Mammary epithelial cell (primary cell): ENCODE measurements at places on chromosomes 7 and 10. TPM values are rescaled to one million over a fixed set of nuclear protein-coding genes. Genes with fewer than 3 reads are reported as not detected.

DNA sequence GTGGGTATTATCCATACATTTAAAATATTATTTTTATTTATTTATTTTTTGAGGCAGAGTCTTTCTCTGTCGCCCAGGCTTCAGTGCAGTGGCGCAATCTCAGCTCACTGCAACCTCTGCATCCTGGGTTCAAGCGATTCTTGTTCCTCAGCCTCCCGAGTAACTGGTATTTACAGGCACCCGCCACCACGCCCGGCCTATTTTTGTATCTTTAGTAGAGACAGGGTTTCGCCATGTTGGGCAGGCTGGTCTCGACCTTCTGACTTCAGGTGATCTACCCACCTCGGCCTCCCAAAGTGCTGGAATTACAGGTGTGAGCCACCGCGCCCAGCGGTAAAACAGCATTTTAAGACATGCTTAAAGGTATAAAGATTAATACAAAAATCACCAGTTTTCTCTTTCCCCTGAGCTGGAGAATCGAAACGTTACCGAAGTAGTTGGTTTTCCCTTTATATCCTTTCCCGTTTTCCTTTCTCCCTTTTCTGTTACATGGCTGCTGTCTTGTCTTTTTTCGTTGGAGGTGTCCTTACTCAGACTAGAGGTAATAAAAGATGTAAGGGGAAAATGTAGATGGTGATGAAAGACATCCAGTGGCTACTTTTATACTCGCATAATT, 1.7 kb downstream of the ARL5B start:
- DNase-seq, result no peak

GRCh38 chr10:2012209-2012608, 274.9 kb upstream of the ADARB2 start:
- no peak for DNase-seq

DNA sequence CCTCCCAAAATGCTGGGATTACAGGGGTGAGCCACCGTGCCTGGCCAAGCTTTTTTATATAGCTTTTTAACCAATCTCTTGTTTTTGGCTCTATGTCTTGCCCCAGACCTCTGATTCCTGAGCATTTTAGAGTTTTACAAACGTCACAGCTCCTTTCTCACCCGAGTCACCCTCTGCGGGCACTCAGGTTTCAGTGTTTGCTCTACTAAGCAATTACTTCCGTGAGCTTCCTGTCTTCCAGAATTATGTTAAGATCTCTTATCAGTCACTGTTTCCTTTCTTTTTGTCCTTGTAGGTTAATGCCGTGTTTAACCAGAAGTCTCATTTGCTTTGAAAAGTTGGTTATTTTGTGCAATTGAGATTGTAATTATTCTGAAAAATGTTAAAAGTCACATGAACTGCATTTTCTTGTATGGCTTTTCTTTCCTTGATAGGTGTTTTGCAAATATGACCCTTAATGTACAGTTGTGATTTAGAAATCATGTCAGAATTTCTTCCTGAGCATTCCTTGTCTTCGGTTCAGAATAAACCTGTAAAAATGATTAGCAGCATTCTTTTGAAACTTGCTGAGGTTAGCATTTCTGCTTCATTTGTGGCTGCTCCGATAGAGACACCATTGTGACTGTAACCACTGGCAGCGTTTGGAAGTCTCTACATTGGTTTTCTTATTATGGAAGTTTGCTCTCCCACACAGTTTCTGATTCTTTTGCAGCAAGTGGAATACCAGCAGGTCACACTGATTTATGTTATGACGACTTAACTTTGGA, 4.5 kb upstream of the HKDC1 start:
- no peak for DNase-seq

The OGA gene
- total RNA-seq, result 97.5 and 106 TPM in 2 replicates

DNA sequence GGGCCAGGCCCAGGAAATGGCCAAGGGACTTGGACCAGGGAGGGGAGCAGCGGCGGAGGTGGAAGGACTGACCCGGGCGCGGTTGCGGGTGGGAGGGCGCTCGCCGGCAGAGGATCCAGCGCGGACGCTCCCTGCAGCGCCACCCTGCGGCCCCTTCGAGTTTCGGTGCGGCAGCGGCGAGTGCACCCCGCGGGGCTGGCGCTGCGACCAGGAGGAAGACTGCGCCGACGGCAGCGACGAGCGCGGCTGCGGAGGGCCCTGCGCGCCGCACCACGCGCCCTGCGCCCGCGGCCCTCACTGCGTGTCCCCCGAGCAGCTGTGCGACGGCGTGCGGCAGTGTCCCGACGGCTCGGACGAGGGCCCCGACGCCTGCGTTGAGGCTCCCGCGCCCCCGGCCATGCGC, 16.8 kb upstream of the ZNF467 start:
- DNase-seq, result no peak

GRCh38 chr10:106595281-106595680, 569.2 kb downstream of the SORCS1 start:
- DNase-seq, result no peak

The URGCP gene
- total RNA-seq, result 28.0 TPM

GRCh38 chr7:162632-163297, 29.6 kb upstream of the FAM20C start:
- DNase-seq, result no peak

DNA sequence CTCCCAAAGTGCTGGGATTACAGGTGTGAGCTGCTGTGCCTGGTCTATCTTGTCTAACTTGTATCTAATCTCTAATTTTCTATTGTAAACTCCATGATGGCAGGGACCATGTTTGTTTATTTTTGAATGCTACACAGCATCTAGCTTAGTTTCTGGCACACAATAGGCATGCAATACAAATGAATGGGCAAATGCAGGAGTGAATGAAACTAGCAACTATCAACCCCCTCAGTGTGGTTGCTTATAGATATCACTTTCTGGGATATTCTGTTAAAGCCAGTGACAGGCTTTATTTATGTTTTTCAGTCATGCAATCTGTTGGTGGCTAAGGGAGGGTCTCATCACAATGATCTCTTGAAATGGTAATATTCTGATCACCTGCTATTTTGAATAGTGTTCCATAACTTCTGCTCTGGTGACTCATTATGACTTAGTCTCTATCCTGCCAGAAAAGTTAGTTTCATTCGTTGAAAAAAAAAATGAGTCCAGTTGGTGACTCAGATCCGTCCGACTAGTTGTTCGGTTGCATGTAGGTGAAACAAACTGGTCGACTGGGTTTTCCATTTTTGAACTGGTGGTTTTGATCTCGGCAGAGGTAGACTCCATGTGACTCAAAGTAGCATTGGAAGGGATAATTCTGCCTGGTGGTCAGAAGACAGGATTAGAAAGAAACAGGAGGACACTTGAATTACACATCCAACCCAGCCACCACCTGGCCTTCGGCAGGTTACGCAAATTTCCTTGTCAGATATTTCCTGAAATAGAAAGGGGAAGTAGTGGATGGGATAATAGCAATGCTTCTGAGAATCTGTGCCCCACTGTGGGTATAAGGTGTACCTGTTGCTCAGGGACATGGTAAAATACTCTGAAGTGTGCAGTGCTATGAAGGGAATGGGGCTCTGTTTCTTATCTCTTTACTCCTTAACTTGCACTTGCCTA, 76.8 kb downstream of the GATA3 start:
- peak; percentile 99 for DNase-seq

The CELF2 gene
- total RNA-seq, result 2.5 TPM

DNA sequence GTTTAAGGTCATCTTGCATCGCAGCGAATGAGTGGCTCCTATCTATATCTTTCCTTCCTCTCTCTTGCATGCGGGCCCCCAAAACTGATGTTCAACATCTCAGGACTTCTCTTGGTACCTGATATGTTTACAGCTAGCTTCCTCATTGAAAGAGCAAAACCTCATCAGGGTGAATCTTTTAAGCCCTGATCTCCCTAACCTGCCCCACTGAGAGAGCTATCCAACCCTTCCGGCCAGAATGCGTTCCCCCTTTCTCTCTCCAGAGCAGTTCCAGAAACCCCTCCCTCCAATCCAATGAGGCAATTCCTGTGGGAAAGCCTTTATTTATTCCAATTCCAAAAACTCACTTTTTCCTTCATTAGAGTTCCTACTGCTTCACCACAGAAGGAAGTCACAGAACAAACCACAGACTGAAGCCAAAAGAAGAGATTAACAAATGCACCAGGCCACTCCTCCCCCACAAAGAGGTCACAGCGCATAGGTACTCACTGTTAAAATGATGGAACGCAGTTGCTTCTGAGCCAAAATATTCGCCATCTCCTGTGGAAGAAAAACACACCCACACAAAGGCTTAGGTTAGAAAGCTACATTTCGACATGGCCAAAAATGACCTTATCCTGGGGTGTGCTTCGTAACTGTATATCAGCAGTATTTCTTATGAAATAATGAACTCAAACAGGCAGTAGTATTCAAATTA, 232.4 kb downstream of the ELMO1 start:
- DNase-seq, result no peak

DNA sequence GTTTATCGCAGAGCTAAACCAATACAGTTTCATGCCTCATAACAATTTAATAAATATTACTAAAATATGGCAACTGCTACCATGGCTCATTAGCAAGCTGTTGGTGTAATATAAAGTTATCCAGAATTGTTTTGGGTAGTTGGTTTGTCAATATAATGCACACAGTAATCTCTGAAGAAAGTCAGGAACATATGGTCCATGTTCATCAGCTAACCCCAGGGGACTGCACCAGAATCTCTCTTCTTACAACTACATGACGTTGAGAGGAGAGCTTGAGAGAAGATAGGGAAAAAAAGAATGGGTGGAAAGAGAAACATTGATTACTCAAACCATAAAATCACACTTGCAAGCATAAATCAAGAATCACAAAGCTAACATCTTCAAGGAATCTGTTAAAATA, 333.7 kb downstream of the NRG3 start:
- DNase-seq, result no peak

DNA sequence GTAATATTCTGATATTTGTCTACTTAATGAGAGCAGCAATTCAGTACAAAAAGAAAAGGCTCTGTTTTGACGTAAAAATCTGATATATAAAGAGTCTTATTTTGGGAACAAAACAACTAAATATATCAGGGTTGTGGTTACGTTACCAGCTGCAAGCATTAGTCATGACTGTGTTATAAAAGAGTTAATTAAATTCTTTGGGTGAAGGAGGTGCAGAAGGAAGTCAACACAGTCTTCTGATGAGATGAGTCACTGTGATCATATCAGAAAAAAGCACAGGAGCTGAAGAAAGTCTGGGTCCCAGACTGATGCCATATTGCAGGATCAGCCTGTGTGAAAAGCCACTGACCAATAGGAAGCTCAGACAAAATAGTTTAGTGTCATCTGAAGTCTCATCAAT, 234.3 kb upstream of the TEX47 start:
- DNase-seq, result peak; percentile 32

- no peak for DNase-seq
Observed at GRCh38 chr10:43667761-43668386, 19.2 kb upstream of the ZNF32 start.

The LIPM gene
- total RNA-seq, result not detected in 2 replicates

DNA sequence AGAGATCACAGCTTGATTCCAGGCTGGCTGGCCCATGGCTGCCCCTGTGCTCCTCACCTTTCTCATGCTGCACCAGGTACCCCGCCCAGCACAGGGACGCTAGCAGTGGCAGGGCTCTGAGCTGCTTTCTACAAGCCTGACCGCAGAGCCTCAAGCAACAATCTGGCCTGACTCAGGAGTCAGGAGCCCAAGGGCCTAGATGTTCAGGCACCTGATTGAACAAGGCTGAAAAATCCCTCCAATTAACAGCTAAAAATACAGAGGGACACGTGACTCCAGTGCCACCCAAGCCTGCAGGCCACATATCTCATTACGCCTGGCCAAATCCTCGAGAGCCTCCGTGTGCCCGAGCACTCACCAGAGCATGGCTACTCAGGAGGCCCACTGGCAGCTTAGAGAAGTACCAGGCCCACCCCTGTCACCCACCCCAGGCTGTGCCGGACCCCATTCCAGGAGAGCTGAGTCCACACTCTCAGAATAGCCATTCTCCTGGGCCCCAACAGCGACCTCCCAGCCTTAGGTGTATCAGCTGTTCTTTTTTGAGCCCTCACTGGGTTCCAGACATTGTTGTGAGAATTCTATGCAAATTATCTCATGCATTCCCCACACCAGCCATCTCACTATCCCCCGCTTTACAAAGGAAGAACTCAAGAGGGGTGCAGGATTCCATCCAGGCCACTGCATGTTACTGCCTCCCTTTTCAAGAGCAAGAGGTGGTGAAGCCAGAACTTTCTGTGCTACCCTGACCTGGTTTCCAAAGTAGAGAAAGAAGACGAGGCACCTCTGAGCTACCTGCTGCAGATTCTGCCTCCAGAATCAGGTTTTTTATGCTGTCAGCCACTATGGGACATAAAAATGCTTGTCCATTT, 98.3 kb downstream of the COL13A1 start:
- no peak for DNase-seq

The KEL gene
- total RNA-seq, result not detected in 2 replicates

DNA sequence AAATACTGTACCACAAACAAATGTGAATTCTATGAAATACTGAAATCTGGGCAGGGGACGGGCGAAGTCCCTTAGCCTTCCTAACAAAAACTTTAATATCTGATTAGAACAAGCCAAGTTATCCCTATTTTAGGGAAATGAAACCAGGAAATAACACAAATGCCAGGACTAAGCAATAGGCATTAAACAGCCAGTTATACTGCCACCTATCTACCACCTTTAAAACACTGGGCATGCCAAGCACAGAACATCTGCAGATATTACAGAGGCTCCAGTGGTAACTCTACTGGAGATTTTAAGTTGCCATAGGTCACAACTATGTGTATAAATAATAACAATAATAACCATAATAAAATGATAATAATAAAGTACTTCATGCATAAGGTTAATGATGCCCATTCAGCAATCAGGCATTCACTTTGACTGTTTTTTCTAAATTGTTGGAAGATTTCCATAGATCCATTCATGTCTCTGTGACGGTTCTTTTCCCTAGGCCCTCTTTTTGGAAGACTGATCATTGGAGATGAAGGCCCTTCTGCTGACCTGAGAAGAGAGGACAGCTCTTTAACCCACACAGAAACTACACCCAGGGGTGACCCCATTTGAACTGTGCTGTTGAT, 195.7 kb downstream of the CACNA2D1 start:
- peak; percentile 6 for DNase-seq

DNA sequence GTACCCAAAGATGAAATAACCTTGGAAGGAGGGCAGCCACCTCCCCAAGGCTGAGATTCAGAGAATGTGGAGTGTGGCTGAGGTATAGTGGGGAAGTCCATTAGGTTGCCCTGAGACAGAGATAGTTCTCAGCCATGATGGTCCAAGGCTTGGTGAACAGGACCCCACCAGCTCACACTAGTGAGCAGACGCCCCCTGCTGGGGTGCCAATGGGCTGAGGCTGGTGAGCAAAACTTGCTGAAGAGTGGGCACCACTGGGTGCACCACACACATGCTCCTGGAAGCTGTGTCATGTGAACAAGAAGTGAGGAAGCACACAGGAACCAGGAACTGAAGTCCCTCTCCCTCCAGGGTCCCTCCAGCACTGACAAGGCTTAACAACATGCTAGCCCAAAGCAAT, 8.9 kb downstream of the FBXL13 start:
- DNase-seq, result peak; percentile 6

DNA sequence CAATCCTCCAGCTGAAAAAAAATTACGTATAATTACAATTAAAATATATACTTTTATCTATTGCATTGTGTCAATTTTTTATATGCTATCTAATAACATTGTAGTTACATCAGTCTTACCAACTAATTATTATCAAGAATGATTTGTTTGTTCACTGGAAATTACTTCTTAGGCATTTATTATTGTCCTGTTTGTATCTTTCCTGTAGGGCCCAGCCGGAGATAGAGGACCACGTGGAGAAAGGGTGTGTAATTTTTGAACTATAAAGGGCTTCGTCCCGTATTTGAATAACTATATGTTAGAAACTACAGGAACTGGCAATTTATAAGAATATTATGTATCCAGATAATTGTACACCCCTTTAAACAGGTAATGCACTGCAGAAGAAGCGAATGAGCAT, 4.1 kb downstream of the COL1A2 start:
- DNase-seq, result no peak

GRCh38 chr10:25493122-25493893, 318.5 kb downstream of the GPR158 start:
- DNase-seq, result peak; percentile 91
